ENCODE measurements at places on chromosomes 12 and 14. TPM values are rescaled to one million over a fixed set of nuclear protein-coding genes. Genes with fewer than 3 reads are reported as not detected.
A peak's percentile ranks its signal among the peaks of the same experiment; 100 is the strongest.

DNA sequence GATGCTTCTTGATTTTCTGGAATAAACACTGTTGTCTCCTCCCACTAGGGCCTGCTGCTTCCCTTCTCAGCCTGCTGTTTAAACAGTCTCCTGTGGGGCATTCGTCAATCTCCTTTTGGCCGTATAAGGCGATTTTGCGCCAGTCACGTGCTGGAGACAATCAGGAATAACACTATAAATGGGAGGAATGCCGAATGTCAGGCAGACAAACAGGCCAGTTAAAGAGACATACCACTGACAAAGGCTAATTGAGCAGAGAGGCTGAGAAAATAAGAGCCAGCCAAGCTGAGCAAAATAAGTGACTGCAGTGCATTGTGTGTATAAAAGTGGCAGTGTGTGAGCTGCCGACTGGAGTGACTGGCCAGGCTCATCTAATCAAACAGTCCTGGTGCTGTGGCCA lies 23.3 kb downstream of the DMAC2L start:
- DNase-seq: no peak

DNA sequence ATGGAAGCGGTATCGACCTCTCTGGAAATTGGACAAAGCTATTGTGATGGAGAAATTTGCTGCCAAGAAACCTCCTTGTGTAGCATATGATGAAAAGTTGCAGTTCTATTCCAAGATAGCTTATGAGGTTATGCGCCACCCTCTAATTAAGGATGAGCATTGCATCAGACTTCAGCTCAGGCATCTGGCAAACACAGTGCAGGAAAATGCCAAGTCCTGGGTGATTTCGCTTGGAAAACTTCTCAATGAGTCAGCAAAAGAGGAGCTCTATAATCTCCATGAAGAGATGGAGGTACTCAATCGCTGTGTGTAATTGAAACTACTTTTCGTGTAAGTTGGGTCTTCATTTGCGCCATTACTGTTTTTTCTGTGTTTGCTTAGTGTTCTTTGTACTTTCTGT lies 51.2 kb downstream of the DNAH10 start:
- DNase-seq: no peak

DNA sequence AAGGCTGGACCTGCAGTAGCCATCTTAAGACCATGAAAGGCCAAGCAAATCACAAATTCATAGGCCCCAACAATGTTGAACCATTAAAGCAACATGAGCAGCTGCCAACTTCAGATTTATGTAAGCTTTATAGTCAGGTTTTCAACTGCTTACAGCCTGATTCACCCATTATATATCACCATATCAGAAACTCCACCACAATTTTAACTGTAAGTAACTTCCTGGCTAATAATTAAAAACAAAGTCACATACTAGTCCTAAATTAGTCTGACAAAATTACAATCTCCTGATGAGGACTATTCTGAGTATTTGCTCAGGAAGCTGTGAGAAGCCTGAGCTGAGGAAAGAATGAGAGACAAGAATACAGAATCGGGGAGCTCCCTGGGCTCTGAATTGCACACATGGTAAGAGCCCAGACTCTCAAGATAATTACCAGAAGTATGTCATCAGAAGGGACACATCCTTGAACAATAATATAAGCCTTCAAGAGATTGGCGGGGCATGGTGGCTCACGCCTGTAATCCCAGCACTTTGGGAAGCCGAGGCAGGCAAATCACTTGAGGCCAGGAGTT lies 55.1 kb downstream of the NUMB start:
- DNase-seq: no peak

- peak; percentile 55 for DNase-seq
Measured at GRCh38 chr12:64252681-64253080, 30.6 kb upstream of the KICS2 start.

Gene POTEG
- not detected for total RNA-seq

All from left lung (tissue), 14 donors.